ENCODE measurements at places on chromosomes 16 and 17.

- no peak for DNase-seq
These were observed at the start of gene CCL17 for GRCh38 chr16:57403965-57404817. CCL17 (plus strand) TSS chr16:57404767; CDS start chr16:57413933, 9,166 bp downstream.

DNA sequence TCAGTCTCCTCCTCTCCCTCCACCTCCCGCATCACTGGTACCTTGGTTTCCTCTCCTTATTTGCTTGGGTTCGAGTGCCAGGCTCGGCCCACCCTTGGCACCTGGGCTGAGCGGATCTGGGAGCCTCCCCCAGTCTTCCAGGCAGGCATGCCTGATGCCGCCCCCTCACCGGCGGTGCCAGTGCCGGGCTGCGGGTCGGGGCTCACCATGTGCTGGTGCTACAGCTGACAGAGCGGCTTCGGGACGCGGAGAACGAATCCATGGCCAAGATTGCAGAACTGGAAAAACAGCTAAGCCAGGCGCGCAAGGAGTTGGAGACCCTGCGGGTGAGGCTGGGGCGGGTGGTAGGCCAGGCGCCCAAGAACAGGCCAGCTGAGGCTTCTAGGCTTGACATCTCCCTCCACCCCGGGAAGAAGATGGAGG is 19.2 kb downstream of the FMNL1 start:
- DNase-seq = no peak

DNA sequence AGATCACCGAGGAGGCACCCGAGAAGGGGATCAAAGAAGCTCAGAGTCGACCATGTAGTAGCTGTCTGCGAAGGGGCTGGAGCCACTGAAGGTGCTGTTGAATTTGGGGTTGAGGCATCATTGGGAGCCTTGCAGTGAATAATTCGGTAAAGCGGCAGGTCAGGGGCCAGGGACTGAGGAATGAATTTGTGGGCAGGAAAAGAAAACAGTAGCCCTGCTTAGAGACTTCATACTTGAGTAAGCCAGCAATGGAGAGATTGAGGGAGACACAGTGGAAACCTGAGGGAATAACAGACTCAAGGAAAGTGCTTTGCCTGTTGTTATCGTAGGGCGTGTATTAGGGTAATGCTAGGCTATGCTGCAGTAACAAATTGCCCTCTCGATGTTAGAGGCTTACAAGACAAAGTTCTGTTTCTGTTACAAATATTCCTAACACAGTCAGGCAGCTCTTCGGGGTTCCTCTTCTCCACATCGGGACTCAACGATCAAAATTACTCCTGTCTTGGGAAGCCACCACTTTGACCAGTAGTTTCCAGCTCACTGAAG is 13.4 kb upstream of the HERPUD1 start:
- DNase-seq = no peak

DNA sequence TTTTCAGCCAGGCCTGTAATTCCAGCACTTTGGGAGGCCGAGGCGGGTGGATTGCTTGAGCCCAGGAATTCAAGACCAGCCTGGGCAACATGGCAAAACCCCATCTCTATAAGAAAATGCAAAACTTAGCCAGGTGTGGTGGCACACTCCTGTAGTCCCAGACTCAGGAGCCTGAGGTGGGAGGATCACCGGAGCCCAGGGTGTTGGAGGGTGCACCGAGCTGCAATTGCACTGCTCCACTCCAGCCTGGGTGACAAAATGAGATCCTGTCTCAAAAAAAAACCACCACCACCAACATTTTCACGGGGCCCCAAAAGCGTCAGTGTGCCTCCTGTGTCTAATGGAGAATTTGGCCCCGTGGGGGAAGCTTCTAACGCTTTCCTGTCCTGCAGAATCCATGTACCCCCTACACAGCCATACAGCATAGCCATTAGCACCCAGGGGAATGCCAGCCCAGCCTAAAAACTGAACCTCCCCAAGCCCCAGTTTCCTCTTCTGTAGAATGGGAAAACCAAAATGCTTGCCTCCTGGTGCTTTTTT is 22.2 kb upstream of the MAP3K14 start:
- no peak for DNase-seq

Data from hematopoietic multipotent progenitor cell (in vitro differentiated cells).